ENCODE measurements at places on chromosomes 12 and 14. TPM values are rescaled to one million over a fixed set of nuclear protein-coding genes. Genes with fewer than 3 reads are reported as not detected.

TEX52 gene
- not detected for total RNA-seq

FITM1 gene
- not detected for total RNA-seq

AICDA gene
- not detected for total RNA-seq

PELI2 gene
- total RNA-seq: 3.0 TPM

CMA1 gene
- total RNA-seq: not detected

LRP1-AS gene
- not detected for total RNA-seq

ANKRD52 gene
- total RNA-seq: 15.8 TPM

ZC2HC1C gene
- 9.8 TPM for total RNA-seq

STXBP6 gene
- not detected for total RNA-seq

DNA sequence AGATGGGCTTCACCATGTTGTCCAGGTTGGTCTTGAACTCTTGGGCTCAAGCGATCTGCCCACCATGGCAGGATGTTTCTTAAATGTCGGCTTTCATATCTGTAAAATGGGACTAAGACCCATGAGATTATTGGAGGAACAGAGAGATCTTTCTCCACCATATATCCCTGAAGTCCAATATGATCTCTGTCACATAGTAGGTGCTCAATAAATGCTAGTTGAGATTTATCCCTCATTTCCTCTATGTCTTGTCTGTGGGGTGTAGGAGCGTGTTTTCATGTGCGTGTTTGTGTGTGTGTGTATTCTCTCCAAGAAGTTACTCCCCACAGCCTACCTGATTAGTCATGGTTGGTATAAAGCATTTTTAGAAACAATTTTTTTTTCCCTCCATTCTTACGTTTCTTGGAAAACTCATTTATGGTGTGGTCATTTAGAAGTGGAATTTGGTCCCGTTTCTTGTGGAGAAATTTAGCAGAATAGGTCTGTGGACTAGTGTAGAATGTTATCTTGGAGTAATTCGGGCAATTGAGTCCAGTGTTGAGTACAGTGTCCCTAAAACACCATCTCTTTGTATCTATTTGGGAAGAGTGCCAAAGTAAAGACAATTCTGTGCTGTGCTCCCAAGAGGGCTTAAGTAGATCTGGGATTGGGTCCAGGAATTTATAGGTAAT is 4.3 kb downstream of the STRAP start:
- peak; percentile 12 for DNase-seq

DNA sequence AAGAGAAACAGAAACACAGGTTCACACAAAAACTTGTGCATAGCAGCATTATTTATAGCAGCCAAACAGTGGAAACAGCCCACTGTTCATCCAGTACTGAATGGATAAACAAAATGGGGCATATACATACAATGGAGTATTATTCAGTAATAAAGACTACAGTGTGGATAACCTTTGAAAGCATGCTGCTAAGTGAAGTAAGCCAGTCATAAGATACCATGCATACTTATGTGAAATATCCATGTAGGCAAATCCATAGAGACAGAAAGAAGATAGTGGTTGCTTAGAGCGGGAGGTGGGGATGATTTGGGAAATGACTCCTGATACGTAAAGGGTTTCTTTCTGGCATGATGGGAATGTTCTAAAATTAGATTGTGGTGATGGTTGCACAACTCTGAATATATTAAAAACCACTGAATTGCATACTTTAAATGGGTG is 99.4 kb downstream of the CRADD start:
- DNase-seq: peak; percentile 74

DNA sequence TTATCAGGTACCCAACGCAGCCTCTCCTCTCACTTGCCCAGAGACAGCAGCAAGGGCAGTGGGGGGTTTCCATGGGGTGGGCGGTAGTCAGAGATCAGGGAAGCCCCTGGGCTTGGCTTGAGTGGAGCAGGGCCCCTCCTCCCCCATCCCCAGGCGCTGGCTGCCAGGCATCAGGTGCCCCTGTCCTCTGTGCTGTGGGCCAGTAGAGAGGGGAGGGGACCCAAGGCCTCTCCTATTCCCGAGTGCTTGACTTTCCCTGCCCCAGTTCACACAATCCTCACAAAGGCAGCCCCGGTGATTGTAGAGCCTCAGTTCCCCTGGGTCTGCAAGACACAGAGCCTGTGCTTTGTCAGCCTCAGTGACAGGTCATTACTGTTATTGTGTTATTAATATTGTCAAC is 57.7 kb downstream of the MVK start:
- no peak for DNase-seq

GRCh38 chr12:96907671-96908422 is 790 bp downstream of the NEDD1 start:
- peak; percentile 47 for DNase-seq

DNA sequence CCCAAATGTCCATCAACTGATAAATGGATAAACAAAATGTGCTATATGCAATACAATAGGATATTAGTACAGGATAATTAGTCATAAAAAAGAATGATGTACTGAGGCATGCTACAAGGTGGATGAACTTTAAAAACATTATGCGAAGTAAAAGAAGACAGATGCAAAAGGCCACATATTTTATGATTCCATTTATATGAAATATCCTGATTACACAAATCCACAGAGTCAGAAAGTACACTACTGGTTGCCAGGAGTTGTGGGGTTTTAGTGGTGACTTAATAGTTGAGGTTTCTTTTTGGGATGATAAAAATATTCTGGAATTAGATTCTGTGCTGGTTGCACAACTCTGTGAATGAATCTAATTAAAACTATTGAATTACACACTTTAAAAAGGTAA is 12.6 kb downstream of the TRIM9 start:
- no peak for DNase-seq

DNA sequence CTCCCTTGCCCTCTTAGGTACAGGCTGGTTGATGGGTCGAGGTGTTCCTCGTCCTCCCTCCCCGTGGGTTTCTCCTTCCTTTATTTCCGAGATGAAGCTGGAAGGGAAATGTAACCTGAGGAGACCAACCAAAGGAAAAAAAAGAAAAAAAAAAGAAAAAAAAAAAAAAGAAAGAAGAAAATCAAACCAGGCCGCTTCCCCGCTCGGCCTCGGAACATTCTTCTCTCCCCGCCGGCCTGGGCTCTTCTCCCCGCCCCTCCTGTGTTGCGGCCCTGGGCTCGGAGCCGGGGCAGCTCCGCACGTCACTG is 1.6 kb upstream of the NFATC4 start:
- no peak for DNase-seq

DNA sequence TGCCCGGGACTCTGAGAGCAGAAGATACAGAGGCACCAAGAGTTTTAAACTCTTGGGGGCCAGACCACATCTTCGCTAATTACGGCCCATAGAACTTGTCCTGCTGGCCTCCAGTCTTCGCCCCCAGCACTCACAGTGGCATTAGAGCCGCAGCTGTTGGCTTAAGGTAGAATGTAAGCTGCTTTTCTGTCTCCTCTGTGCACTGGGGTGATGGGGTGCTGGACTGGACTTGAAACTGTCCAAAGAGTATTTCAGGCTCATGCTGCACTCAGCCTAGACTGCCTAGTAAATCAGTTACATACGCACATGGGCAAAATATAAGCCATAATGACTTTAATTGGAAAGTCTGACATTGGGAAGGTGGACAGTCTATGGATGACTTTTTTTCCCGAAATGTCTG is 29.0 kb downstream of the YY1 start:
- DNase-seq: no peak

DNA sequence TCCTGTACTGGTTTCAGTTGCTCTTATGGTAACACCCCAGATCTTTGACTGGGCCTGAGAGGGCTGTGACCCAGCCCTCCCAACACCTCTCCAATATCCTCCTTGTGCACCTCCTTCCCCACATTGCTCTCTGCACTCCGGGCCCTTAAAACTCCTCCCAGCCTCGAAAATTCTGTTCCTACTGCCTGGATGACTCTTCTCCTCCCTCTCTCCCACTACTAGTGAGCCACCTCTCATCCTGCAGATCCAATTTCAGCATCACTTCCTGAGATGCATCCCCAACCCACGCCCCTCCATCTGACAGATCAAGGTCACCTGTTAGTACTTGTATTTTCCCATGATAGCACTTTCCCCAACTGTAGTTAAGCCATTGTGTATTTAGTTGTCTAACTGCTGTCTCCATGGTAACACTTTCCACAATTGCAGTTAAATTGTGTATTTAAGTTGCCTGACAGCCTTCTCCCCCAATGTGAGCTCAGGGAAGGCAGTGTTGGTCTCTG is 11.5 kb upstream of the NT5DC3 start:
- peak; percentile 78 for DNase-seq

DNA sequence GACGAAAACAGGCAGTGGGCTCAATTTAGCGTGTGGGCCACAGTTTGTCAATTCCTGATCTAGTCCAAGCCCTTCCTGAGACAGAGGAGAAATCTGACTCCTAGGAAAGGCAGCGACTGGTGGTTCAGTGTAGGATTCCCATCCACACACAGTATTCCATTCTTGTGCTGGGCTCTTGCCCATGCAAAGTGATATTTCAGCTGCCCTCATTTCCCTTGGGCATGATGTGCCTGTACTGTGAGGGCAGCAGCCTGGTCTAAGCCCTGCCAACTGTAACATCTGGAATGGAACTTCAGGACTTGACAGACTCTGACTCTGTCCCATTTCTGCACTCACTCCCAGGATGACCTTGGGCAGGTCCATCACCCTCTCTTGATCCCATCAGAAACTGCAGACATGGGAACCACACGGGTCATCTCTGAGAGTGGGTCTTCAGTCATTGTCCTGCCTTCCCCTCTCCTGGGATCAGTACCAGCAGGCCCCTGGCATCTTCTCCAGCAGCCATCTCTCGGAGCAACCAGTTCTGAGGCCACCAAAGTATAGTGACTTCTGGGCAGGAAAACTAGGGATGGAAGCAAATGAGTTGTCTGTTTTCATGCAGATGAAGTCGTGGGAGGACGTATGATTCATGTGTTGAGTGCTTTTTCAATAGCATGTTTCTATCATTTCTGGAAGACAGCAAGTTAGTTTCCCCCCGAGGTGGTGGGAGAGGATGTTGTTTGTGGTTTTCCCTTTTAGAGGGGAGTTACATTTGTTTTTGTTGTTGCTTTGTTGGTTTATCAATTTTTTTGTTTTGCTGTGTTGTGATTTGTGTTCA is 54.2 kb upstream of the BCL2L14 start:
- DNase-seq: peak; percentile 57

GRCh38 chr12:24880732-24881131 is 68.2 kb downstream of the BCAT1 start:
- no peak for DNase-seq

- peak; percentile 75 for DNase-seq
Measured at GRCh38 chr12:87117526-87117925, 861.3 kb upstream of the MGAT4C start.

- DNase-seq: no peak
Measured at GRCh38 chr12:83664650-83665049, 977.9 kb downstream of the TMTC2 start.

DNA sequence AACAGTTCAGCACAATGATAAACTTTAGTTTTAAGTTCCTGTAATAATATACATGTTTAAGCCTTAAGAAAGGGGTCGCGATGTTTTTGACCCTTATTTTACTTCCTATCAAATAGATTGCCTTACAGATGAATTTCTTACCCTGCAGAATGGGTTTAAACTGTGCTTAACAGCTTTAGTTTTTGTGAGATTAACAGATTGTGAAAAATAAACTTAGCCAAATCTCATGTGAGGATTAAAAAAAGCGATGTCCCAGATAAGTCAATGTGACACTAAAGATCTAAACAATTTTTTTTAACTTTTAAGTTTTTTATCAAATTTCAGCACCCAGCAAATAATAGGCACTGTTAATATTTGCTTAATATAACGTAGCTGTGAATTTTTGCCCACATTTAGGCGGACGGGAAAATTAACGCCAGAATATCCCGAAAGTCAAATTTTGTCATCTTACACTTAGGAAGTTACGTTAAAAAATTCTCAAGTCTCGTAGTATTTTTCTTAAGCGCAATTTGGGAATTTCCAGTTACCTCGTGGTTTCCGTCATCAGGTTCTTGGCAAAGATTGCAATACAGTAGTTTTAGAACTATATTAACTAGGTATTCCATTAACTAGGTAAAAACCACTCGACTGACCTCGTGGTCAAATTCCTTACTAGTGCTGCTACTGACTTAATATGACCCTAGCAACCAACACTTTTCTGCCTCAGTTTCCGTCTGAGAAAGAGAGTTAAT is 1.2 kb downstream of the HNRNPC start:
- peak; percentile 19 for DNase-seq

- DNase-seq: no peak
Measured at GRCh38 chr12:88035907-88036289, 6.7 kb upstream of the C12orf50 start.

- peak; percentile 18 for DNase-seq
Measured at GRCh38 chr12:65121049-65121955, at the start of gene WIF1. WIF1 (minus strand) TSS chr12:65121305; CDS start chr12:65121191, 114 bp downstream.

- DNase-seq: peak; percentile 12
Measured at GRCh38 chr12:109098651-109099050, 1.3 kb downstream of the UNG start.

DNA sequence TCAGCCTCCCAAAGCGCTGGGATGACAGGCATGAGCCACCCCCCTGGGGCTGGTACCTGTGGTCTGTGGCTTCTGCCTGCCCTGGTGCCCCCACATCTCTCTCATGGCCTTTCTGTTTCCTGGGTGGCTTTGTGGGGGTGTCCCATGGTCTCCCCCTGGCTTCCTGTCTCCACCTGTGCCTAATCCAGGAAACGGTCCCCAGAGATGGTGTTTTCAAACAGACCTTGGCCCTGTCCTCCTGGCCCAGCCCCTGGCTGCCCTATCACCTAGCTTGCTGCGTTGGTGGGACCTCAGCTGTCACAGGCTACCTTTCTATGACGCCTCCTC is 18.1 kb downstream of the MEG3 start:
- no peak for DNase-seq

DNA sequence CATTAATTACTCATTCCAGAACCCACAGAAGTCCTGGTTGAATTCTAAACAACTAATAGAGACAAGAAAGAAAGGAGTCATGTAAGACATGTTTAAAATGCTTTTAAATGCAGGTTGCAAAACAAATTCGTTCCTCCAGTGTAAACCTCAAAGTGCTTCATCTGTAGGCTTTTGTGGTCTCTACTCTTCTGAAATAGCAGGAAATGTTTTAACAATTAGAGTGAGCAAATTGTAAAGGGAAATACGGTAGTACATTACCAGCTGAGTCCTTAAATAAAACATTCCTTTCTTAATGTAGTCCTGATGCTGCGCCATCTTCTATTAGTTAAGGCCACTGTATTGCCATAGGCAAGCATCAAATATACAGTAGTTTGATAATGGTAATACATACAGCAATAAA is 1934.2 kb upstream of the SEL1L start:
- DNase-seq: no peak

DNA sequence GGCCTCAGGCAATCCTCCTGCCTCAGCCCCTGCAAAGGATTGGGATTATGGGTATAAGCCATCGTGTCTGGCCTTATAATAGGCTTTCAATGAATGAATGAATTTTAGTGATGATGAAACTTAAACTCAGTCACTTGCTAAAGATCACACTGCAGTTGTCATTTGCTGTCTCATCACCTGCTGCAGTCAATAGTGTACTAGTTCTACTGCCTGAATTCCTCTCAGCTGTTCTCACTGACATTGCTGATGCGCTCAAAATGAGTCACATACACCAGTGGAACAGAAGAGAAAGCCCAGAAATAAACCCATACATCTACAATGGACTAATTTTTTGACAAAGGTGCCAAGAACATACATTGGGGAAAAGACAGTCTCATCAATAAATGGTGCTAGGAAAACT is 5.6 kb upstream of the SYNJ2BP start:
- DNase-seq: no peak

All from M059J (cell line).